ENCODE measurements at places on chromosomes 16 and 17.

DNA sequence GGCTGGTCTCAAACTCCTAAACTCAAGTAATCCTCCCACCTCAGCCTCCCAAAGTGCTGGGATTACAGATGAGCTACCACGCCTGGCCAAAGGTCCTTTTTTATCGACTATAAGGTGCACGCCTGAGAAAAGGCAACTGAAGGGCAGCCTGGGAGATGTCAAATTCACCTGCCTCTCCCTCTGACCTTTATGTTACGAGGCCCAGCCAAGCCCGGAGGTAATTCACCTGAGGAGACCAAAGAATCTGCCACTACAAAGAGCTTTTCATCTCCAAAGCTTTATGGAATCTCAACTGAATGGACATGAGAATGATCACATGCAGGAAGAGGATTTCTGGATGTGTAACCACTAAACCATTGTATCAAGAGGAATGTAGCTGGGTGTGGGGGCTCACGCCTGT, 37.2 kb downstream of the LYRM1 start:
- no peak for DNase-seq

GRCh38 chr16:79175286-79176057, 425.1 kb downstream of the MAF start:
- DNase-seq: no peak

DNA sequence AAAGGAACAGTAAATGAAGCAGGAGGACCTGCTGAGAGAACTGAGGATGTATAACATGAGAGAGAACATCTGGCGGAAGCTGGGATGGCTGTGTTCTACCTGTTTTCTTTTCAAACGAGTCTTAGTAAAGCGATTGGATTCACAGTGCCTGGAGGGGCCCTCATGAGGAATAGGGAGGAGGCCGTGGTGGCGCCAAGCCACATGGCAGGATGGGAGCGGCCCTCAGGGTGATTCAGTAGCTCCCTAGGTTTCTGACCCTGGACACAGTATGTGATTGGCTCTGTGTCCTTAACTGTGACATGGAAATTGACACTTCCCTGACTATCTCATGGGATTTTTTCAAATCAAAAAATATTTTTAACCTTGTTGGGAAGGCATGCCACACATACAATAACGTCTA, 32.1 kb downstream of the USP43 start:
- DNase-seq: no peak

- no peak for DNase-seq
Measured at GRCh38 chr17:43845766-43846165, 1.2 kb upstream of the CD300LG start.

GRCh38 chr17:38341035-38341721, 2.6 kb downstream of the GPR179 start:
- peak; percentile 81 for DNase-seq

- no peak for DNase-seq
Measured at GRCh38 chr16:10617662-10618420, 37.4 kb upstream of the EMP2 start.

GRCh38 chr16:2531371-2531695, at the start of gene CEMP1:
Gene CEMP1 (minus strand): TSS chr16:2531408. CDS start chr16:2531073, 335 bp downstream.
- DNase-seq: no peak

- no peak for DNase-seq
Measured at GRCh38 chr17:35906191-35906925, 24.2 kb downstream of the RDM1 start.

GRCh38 chr16:75727221-75727620, 931 bp upstream of the CPHXL start:
- no peak for DNase-seq

- no peak for DNase-seq
Measured at GRCh38 chr16:17333229-17333628, 137.5 kb downstream of the XYLT1 start.

DNA sequence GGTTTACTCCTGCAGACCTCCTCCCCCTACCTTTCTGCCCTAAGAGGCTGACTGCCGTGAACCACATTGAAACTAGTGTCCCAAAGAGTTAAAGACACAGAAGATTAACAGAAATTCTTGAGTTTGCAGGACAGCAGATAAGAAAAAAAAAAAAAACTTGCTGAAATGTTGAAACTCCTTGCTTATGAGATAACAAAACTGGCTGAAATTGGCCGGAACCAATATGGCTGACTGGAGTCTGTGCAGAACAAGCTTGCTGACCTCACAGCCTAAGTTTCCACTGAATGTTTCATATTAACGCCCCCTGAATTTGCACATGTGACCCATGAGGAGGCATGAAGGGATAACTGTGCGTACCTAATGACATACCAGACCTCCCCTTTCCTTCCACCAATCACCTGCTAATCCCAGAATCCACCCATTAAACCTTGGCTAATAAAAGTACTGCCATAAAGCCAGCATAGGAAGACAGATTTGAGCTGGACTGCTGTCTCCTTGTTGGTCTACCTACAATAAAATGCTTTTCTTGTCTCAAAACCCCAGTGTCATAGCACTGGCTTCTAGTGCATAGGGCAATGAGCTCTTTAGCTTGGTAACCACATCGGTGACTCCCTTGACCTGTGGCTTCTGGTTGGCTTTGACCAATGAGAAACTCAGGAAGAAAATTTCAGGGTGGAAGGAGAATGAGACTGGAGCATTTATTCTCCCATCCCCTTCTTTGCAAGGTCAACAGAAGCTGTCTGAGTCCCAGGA, 80.1 kb downstream of the PMP22 start:
- DNase-seq: no peak

- no peak for DNase-seq
Measured at GRCh38 chr16:3922241-3922640, 41.7 kb upstream of the CREBBP start.

- DNase-seq: no peak
Measured at GRCh38 chr16:86010680-86011141, 111.7 kb downstream of the IRF8 start.

- DNase-seq: no peak
Measured at GRCh38 chr16:19525385-19525723, 1.6 kb downstream of the CCP110 start.

GRCh38 chr16:56830669-56831068, 34.3 kb upstream of the SLC12A3 start:
- DNase-seq: no peak

DNA sequence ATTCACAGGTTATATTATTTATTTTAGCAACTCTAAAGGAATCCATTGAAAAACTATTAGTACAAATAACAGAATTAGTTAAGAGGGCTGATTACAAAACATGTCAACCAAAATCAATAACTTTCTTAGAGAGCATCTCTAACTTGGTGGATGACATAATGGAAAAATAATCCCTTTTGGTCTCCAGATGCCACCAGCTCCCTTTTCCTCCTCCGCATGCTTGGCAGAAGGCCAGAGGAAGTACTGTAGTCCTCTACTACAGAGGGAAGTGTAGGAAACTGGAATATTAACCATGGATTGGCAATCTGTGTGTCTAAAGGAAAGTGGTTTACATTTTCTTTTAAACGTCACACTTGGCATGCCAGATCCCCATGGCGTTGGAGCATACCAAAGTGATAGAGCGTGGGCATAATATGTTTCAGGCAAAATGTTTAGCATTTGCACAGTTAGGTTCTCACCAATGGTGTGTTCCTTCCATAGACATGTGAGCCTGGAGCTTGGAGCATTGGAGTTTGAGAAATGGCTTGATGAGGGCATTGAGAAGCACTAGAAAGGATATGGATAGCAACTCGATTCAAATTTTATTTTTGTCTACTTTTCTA, 106.3 kb downstream of the PRKCB start:
- no peak for DNase-seq

DNA sequence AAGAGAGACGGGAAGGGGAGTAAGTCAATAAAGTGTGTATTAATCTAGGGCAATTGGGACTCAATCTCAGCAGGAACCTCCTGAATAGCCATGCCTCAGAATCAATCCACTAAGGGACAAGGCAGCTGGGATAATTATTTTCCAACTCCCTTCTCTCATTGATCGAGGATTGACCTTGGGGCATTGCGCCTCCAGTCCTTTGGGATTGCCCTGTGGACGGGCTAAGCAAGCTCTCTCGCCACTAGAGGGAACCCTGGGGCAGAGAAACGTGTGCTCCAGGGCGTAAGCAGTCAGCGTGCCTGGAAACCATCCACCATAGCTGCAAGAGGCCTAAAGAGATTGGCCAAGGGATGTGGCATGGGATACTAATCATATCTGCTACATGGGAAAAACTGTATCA, 53.9 kb upstream of the ERCC4 start:
- no peak for DNase-seq

GRCh38 chr17:27571563-27572352, 59.2 kb upstream of the LGALS9 start:
- DNase-seq: no peak

- no peak for DNase-seq
Measured at GRCh38 chr16:50390914-50391716, 22.3 kb upstream of the BRD7 start.

DNA sequence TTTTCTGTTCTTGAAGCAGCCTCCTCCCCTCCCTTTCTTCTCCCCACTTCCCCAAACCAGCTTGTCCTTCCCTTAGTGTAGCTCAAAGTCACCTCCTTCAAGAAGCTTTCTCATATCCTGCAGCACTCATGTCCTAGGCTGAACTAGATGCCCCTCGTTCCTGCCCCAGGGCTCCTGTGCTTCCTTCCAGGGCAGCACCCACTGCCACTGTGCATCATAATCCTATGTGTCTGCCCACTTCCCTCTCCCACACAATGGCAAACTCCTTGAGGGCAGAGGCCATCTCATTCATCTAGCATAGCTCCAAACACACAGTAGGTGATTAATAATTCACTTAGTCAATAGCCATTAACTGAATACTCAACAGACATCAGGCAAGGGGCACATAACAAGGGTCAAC, 6.9 kb upstream of the TMEM132E start:
- no peak for DNase-seq

DNA sequence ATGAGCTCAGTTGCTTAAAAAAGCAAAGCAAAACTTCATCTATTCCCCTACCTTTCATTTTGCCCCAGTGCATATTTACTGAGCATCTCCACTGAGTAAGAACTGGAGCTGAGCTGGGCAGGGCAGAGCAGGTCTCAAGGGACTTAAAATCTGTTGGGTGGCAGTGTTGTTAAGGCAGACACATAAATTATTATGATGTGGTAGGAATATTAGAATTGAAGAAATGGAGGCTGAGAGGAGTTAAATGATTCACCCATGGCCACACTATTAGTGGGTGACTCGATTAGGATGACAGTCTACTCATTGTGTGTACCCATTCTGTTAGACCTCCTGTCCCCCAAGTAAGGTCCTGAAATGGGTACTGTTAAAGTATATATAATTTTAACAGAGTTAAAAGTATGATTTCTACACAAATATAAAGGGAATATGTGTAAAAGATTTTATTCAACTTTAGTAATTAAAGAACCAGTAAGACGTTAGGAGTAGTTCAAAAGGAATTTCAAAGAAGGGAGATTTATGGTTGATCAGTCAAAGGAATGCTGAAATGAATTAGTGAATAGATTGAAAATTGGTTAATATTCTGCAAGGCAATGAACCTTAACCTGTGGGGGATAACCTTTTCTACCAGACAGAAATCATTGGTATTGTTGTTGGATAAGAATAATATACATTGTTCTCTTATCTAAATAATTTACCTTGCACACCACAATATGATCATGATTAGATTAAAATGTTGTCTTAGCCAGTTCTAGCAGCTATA, 17.5 kb downstream of the ITGB3 start:
- no peak for DNase-seq

- no peak for DNase-seq
Measured at GRCh38 chr17:12402963-12403622, 262.6 kb upstream of the MYOCD start.

- DNase-seq: no peak
Measured at GRCh38 chr16:55539488-55539887, 27.0 kb upstream of the CAPNS2 start.

DNA sequence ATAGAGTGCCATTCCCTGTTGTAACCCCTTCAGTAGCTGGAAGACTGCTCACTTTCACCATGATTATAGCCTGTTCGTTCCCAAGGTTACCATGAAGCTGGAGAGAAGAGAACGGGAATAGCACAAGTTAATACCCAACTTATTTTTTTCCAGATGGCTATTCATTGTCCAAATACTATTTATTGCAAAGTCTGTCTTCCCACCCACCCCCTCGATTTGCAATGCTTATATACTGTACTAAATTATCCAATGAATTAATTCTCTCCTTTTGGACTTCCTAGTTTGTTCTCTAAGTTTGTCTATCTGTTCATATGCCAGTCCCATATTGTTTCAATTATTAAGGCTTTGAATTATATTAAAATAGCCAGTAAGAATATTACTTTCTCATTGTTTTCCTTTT, 231.0 kb downstream of the RAB11FIP4 start:
- no peak for DNase-seq

DNA sequence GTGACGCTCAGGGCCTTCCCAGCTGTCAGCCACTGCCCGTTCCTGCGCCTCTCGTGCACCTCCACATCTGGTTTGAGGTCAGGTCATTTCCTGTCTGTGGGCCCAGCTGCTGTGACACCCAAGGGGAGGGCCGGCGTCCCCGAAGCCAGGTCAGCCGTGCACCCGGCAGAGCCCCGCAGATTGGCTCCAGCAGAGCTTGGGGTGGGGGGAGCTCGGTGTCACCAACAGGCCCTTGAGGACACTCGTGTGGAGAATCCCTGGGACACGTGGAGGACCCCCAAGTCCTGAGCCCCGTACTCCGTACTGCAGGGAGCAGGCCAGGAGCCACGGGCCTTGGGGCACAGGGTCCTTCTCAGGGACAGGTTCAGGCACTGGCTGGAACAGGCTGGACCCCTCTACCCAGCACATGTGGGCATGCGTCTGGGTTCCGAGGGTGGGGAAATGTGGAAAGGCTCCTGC, 4.8 kb downstream of the SPATA2L start:
- DNase-seq: no peak

DNA sequence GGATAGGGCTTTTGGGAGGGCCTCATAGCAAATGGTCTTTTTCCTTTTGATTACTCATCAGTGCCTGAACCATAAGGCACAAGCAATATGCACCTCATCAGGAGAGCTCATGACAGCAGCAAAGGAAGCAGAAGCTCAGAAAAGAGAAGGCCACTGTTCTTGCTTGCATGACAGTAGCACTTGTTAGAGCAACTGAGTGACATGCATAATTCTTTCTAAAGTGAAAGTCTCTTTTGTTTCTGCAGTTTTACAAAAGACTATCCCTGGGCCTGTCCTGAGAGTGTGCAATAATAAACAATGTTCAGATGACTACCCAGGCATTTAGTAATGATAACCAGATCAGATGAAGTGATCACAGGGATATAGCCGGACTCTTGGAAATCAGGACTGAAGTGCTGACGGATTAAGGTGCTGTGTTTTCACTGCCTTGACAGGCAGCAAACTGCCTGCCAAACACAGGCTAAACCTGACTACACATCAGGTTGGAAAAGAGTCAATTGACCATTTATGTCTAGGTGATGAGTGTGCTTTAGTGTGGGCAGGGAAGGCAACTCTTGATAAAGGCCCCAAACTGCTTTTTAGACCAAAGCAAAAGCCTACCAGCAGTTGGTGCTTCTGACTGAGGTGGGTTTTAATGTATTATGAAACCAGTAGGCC, 1860.3 kb downstream of the TP53TG3F start:
- DNase-seq: no peak

- DNase-seq: no peak
Measured at GRCh38 chr16:67284699-67285646, 5.6 kb downstream of the PLEKHG4 start.
